ENCODE measurements at places on chromosomes 11 and 22.

GRCh38 chr11:117466966-117467365, 139.3 kb downstream of the CEP164 start:
- DNase-seq: no peak

DNA sequence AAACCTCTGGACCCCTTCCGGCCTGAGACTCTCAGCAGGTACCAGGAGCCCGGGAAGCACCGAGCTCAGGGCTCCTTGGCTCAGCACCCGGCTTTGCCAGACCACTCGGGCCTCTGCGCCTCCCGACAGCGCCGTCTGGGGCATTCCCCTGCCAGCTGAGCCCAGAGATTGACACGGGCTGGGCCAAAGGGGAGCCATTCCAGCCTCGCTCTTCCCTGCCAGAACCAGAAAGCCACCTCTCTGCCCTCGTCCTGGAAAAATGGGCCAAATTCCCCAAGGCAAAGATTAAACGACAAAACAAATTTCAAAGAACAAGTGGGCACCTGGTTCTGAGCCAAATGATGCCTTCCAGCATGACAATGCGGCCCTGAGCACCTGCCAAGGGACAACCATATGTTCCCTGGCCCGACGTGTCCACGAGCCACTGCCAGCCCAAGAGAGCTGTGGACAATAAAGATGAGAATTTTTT, 59.3 kb downstream of the CELSR1 start:
- DNase-seq: no peak

DNA sequence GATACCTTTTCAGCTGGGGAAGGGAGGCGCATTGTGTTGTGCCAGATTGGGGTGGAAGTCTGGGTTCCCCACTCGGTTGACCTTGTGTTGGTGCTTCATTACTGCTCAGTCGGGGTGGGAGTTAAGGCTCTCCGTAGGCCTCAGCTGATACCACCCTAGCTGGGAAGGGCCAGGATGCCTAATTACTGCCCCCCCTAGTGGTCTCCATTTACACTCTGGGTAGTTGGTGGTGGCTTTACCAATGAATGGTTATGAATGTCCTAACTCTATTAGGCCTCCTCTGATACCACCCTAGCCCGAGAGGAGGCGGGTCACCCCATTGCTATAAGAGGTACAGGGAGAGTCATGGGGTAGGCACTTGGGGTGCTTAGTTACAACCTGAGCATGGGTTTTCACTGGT, 27.5 kb upstream of the HIKESHI start:
- no peak for DNase-seq

DNA sequence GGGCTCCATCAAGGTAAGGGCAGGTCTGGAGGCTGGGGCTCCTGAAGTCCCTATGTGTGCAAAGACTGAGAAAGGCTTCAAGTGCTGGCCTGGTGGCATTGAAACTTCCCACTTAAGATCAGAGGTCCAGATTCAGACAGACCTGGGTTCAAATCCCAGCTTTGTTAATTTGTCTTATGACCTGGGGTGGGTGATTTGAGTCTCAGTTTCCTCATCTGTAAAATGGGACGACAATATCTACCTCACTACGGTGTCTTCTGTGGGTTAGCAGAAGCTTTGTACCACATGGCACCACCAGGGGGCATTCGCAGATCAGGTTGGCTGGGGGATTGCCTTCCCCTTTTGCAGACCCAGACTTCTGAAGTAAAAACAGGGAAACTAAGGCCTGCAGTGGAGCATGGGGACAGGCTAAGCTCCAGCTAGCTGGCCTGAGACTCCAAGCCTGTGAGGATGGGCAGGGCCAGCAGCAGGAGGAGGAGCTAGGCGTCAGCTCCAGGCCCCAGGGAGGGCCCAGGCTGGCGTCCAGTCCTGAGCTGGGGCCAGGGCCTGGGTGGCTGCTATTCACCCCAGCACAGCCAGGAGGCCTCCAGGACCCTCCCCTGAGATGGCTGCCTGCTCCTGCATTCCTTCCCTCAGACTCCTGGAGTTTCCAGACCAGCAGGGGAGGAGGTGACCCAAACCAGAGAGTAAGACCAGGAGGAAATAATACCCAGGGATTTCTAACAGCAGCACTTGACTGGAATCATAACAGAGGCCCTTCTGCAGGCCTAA, 1.5 kb downstream of the CASTOR1 start:
- peak; percentile 67 for DNase-seq

DNA sequence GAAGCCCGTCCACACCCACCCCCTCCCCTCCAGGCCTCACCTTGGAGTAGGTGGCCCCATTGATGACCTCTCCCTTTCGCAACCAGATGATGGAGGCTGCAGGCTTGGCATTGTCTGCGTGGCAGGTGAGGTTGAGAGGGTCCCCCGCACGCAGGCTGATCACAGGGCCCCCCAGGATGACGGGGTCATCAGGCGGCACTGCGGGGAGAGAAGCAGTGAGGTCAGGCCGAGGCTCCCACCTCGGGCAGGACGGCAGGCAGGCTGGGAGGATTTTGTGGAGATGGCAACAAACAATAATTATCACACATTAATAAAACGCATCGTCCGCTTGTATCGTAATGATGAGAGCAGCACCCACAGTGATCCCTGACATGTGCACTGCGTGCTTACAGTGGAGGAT, 117.8 kb downstream of the ST3GAL4 start:
- DNase-seq: no peak

DNA sequence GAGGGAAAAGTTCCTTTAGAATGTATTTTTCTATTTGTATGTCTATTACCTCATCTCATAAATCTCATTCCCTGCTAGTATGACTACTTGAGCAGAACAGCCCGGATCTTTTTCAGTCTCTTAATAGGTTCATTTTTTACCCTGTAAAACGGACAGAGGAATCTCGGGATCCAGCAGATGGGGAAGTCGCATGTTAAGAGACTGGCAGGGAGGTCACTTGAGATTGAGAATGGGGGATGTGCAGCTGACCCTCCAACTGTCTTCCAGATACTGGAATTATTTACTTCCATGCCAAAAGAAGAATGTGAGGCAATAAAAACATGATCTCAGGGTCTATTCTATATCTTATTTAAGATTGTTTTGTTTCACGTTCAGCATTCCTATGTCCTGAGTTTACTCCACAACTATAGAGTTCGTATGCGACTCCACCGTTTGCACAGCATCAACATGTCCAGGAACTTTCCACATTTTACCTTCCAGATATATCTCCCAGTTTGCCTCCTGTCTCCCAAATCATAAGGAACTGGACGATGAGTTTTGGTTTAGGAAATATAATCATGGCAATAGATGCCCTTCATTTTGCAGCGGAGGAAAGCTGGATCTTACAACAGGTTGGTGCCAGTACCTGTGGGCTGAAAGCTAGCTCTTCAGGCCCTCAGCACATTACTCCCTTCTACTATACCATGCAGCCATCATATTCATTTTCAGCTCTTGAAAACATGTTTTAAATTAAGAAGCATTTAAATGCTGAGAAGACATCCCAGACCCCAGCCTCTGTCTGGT, 181.5 kb downstream of the MAML2 start:
- no peak for DNase-seq

GRCh38 chr22:49307870-49308269, 519.8 kb downstream of the BRD1 start:
- DNase-seq: no peak

- DNase-seq: peak; percentile 30
These were observed 20.3 kb upstream of the MRPL17 start for GRCh38 chr11:6703247-6704063.

- DNase-seq: peak; percentile 98
These were observed at the start of gene RAB36 for GRCh38 chr22:23144932-23145877. TSS of gene RAB36 (plus strand) at chr22:23145477. CDS start at chr22:23146617, 1,140 bp downstream.

GRCh38 chr11:123543797-123544196, 110.6 kb downstream of the SCN3B start:
- no peak for DNase-seq

GRCh38 chr22:30318799-30319419, 7.8 kb downstream of the TBC1D10A start:
- no peak for DNase-seq

DNA sequence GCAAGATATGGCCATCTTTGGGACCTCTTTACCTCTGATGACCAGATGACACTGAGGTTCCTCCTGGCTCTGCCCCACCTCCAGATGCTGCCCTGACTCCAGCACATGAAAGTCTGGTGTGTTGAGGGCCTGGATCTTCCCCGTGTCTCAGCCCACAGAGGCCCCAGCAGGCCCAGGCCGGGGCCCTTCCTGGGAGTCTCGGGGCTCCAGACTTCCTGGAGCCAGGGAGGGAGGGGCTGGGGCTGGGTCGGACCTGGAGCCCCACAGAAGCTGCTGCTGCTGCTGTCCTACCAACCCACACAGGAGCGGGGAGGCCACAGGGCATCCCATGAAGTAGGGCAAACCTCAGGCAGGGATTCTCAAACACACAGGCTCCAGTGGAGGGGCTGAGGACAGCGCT, 32.2 kb upstream of the WNT11 start:
- no peak for DNase-seq

GRCh38 chr11:120562806-120563425, 51.4 kb downstream of the GRIK4 start:
- DNase-seq: no peak

DNA sequence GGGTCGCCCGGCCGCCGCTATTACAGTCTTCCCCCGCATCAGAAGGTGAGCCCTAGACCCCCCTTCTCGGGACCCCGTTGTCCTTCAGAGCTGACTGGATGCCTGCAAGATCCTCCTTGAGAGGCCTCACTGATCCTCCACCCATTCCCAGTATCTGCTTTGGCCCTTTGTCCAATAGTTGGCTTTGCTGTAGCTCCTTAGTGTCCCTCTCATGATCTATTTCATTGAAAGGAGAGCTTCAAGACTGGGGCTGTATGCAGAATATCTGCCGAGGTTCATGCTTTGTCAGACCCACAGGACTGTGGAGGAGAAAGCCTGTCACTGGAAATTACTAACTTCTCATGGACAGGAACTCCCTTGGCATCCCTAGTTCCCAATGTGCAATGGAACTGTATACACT, 499 bp downstream of the DLAT start:
- DNase-seq: peak; percentile 7

DNA sequence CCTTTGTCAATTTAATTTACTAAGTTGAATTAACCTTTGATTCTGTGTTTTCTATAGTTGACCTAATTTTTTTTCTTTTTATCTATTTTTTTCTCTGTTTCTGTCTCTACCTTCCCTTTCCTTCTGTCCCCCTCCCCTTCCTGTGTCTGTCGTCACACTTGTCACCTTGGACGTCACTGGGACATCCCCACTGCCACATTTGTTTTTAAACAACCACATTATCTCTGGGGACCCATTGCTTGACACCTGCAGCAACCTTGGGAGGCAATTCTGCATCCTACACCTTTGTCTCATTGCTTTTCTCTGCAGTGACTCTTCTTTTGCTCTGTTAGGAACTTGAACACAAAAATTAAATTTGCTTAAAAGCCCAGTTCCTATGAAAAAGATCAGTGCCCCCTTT, 51.8 kb upstream of the TTC12 start:
- no peak for DNase-seq

GRCh38 chr11:64767344-64768299, 7.8 kb upstream of the PYGM start:
- DNase-seq: peak; percentile 86

- DNase-seq: no peak
These were observed 7.5 kb upstream of the CDKN1C start for GRCh38 chr11:2892967-2893528.

DNA sequence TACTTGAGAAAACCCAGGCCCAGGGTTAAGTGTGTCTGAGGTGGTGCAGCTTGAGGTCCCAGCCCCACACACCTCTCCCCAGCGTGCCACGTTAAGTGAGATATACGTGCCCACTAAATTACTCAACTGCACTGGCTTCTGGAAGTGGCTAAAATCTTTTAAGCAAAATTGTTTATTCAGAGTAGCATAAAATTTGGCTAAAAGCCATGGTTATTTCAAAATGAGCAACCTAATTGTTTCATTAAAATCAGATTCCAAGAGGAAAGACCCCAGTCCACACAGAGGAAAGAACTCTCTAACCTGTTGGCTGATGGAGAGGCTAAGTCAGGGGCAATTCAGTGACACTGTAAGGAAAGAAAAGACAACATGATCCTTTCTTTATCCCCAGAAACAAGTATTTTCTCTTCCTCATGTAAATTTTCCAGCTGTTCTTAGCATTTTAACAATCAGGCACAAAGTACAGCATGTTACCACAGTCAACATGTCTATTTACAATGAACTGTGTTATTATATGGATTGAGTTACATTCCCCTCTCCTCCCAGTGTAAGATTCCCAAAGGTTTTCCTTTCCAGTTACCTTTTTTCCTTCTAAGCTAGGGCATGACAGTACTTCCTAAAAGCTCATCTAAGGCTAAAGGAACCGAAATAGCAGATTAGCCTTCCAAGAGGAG, 26.6 kb downstream of the NUP50 start:
- DNase-seq: no peak

- no peak for DNase-seq
These were observed 69.1 kb downstream of the FEZ1 start for GRCh38 chr11:125426818-125427528.

- DNase-seq: no peak
These were observed 1.4 kb downstream of the SPCS2 start for GRCh38 chr11:74950374-74950969.

DNA sequence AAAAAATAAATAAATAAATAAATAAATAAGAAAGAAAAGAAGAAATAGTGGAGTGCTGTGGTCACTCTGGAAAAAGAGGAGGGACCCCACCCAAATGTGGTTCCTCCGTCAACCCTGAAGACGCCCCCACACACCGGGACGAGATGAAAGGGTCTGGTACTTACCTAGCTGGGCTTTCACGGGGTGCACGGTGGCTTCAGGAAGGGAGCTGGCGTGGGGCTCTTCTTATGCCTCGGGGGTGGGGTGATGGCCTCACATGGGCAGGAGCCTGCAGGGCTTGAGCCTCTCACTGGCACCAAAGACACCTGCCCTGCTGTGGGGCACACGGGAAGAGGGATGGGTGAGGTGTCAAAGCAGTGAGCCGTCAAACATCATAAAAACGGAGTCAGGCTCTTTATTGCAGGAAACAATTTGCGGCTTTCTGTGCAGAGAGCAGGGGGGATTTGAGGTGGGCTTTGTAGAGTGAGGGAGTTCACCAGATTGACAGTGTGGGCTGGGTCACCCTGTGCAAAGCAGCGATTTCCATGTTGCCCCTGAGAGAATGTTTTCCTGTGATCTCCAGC, 28.0 kb upstream of the KRTAP5-6 start:
- DNase-seq: no peak

DNA sequence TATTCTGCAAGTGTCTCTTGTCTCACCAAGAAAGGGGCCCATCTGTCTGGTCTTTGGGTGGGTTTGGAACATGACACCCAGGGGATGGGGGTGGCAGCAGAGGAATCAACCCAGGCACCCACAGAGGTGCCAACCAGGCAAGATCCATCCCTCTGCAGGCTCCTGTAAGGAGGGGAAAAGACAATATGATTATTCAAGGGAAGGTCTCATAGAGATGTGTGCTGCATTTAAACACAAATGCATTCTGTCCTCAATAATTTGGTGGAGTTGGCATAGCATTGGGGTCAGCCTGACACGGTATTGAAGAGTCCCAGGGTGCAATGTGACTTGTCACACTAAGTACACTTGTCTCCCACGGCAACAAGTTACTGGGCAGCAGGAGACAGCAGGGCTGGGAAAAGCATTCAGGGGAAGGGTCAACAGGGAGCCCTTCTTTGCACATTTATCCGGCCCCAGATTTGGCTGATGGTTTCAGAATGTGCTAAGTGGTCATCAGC, 33.1 kb upstream of the SPON1 start:
- no peak for DNase-seq

- no peak for DNase-seq
These were observed 74.3 kb downstream of the MYEOV start for GRCh38 chr11:69368119-69368880.

GRCh38 chr11:108734283-108734682, 69.4 kb downstream of the DDX10 start:
- no peak for DNase-seq

- no peak for DNase-seq
These were observed 3.4 kb upstream of the ZBTB44 start for GRCh38 chr11:130318031-130318673.
